Peyer's patch (tissue), 4 donors: ENCODE measurements at places on chromosomes 12 and 14.

DNA sequence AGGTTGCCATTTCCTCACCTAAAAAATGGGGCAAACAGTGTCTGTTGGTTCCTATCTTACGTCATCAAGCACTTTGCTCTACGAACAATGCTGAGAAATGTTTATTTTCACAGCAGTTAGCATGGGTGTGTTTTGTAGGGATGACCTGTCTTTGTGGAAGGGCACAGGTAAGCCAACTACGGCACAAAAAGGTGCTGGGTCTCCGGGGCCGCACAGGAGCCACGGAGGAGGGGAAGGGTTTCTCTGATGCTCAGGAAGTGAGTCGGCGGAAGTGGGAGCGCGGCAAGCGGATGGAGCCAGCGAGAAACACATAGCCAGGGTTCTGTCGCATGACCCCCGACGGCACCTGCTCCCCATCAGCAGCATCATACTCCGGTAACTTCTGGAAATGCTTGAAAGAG is 65.6 kb upstream of the TCL1B start:
- DNase-seq = no peak

DNA sequence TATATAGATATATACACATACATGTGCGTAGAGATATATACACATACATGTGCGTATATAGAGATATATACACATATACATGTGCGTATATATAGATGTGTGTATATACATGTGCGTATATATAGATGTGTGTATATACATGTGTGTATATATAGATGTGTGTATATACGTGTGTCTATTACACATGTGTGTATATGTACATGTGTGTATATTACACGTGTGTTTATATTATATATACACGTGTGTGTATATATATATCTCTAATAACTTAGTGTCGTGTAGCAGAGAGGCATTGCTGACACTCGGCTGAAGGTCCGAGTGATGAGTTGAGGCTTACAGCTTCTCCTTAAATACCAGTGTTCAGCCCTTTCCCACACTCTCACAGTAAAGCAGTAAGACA is 133.7 kb downstream of the GLT1D1 start:
- no peak for DNase-seq

DNA sequence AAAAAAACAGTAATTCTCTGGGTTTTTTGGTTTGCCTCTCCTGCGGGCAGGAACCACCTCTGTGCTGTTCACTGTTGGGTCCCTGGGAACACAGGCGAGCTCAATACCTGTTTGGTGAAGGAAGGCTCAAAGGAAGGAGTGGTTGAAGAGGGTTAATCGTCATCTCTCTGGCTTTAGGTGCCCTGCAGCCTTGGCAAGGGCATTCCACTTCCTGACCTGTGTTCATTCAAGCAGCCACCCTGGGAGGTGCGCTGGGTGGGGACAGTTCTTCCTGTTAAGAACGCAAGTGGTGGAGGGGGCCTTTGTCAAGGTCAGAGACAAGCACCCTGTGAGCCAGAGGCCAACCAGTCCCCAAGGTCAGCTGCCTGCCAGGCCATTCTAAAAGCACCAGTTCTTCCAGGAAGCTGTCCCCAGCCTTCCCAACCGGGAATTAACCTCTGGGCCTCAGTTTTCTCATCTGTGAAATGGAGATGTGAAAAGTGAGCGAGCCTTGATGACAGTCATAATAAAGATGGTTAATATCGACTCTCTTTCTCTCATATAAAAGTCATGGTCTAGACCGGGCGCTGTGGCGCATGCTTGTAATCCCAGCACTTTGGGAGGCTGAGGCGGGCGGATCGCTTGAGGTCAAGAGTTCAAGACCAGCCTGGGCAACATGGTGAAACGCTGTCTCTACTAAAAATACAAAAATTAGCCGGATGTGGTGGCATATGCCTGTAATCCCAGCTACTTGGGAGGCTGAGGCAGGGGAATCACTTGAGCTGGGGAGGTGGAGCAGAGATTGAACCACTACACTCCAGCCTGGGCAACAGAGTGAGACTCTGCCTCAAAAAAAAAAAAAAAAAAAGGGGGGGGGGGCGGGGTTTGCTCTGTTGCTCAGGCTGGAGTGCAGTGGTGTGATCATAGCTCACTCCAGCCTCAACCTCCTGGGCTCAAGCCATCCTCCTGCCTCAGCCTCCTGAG is 6.1 kb downstream of the RHOF start:
- DNase-seq = peak; percentile 87

- DNase-seq = no peak
Observed at GRCh38 chr12:98750511-98750910, 105.4 kb downstream of the APAF1 start.

DNA sequence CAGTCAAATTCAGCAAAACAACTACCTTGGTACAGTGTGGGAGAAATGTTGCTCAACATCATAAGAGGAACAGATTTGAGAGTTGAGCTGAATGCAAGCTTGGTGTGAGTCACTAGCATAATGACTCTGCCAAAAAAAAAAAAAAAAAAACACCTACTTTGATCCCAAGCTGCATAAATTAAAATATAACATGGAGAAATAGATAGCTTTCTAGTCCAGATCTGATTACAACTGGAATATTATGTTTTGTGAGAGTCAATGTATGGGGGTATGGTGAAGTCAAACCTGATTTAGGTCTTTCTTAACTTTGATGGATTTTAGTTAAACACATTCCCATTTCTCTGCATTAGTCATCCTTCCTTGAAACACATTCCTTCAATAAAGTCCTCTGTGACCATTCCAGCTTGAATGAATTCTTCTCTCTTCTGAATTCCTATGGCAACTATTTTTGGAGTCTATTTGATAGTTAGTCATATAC is 188.1 kb downstream of the SLC5A8 start:
- DNase-seq = no peak

DNA sequence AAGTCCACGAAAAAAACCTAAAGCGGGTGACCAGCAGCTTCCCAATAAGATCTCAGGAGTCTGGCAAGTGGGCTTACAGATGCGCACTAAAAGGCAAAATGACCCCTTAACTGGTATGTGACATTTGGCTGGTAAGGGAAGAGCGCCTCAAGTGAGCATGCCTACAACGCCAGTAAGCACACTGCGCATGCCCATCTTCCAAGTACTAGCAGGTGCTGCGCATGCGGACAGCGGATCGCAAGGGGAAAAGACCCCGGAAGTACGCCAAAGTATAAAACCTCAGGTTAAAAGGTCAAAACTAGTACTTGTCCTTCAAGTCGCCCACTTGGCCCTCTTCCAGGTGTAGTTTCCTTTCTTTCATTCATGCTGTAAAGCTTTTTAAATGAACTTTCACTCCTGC is 518.5 kb upstream of the MDGA2 start:
- DNase-seq = no peak

DNA sequence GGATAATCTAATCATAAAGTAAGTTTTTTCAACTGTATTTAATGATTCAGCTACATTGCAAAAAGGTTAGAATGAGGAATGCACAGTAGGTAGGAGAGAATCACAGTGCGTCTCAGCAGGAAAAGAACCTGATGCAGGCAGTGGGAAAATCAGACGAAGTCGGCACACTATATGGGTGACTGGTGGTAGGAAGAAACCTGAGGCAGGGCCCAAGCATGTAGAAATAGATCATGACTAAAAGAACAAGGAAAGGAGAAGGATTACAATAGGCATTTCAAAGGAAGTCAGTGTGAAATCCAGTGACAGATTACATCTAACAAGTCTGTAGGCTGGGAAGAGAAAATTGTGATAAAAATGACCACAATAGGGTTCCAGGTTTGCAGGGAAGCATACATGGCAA is 267.0 kb downstream of the MED13L start:
- DNase-seq = no peak

DNA sequence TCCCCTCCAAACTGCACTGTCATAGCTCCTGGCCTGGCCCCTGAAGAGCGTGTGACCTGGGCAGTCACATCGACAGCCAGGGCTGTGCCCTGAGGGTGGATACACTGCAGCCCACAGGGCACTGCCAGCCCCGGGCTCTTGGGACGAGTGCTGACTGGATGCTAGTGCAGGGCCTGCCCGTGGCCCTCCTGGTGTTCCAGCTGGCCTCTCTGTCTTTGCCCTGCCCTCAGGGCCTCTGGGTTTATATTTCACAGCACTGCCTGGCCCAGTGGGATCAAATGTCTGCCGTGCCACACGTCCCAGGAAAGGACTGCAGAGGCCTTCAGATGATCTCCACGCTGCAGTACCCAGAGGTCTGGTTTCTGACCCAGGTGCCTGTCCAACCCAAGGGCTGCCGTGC is 10.1 kb upstream of the CCDC197 start:
- DNase-seq = no peak

DNA sequence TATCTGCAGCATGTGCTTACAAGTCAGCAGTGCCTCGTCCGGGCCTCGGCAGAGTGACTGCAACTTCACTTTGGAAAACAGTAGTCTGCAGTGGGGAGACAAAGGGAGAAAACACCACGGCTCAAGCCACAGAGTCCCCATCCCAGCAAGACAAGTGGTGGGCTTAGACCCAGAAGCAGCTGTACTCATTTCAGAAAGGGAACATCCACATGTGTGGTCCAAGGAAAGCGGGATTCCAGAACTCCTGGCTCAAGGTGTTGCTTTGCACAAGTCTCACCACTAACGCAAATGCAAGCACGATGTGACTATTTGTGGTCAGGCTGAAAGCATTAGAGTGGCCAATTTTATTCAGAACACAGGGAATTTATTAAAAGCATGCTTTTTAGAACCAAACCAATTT is 198.3 kb downstream of the TTC7B start:
- no peak for DNase-seq

GRCh38 chr12:85639834-85640233 is 196.4 kb downstream of the RASSF9 start:
- no peak for DNase-seq

- no peak for DNase-seq
Observed at GRCh38 chr12:79624378-79624777, 66.4 kb downstream of the PAWR start.

- no peak for DNase-seq
Observed at GRCh38 chr12:101906226-101906625, 28.8 kb downstream of the DRAM1 start.

GRCh38 chr12:124655698-124656516 is 88.5 kb upstream of the NCOR2 start:
- DNase-seq = no peak

GRCh38 chr12:128091951-128092382 is 175.0 kb upstream of the TMEM132C start:
- no peak for DNase-seq

DNA sequence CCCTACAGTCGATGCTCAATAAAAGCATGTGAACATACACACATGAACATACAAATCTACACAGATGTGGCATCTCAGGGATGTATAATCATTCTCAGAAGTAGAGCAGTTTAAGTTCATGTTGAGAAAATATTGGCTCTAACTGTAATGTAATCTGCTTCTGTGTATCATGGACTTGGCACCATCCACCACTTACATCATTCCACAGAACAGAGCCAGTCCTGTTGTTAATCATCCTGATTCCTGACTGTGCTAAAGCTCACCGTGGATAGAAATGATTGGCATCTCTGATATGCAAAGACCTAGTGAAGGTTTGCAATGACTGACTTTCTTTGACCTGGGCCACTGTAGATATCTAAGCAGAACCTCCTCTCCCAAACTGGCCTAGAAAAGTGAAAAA is 1141.3 kb downstream of the BCL11B start:
- no peak for DNase-seq

DNA sequence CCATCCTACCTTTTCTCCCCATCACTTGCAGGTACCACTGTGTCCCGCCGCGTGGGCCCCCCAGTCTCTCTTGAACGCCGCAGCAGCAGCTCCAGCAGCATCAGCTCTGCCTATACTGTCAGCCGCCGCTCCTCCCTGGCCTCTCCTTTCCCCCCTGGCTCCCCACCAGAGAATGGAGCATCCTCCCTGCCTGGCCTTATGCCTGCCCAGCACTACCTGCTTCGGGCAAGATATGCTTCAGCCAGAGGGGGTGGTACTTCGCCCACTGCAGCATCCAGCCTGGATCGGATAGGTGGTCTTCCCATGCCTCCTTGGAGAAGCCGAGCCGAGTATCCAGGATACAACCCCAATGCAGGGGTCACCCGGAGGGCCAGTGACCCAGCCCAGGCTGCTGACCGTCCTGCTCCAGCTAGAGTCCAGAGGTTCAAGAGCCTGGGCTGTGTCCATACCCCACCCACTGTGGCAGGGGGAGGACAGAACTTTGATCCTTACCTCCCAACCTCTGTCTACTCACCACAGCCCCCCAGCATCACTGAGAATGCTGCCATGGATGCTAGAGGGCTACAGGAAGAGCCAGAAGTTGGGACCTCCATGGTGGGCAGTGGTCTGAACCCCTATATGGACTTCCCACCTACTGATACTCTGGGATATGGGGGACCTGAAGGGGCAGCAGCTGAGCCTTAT is 9.2 kb downstream of the ARHGAP9 start:
- DNase-seq = no peak

DNA sequence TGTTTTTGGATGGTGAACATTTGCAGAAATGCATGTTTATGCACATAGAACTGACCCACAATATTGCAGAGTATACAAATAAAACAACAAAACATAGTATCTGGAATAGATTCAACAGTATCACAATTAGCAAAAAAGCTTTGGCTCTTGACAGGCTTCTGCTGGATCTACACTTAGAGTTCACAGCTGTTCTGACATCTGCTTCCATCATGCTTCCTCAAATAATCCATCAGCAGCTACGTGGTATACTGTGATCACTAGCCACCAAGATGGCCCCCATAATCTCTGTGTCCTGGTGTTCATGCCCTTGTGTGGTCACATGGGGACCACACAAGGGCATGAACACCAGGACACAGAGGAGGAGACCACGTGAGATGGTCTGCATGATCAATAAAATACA is 166.6 kb upstream of the CCDC198 start:
- DNase-seq = no peak

- DNase-seq = no peak
Observed at GRCh38 chr12:102498471-102498870, 18.1 kb upstream of the IGF1 start.

DNA sequence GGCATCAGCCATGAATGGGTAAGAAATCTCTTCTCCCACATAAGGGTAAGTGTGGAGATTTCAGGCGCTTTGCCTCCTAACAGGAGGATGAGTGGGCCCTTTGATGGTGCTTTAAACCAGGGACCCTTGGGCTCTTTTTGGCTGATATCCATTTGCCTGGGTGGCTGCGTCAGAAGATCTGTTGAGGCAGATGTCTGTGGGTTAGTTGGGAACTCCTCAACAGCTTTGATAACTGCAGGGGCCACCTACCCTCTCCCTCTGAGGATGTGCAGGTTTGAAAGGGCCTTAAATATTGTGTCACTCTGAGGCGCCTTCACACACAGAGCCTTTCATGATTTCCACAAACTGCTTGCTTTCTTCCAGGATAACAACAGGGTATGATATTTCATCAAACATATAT is 210.7 kb downstream of the PPM1H start:
- no peak for DNase-seq

DNA sequence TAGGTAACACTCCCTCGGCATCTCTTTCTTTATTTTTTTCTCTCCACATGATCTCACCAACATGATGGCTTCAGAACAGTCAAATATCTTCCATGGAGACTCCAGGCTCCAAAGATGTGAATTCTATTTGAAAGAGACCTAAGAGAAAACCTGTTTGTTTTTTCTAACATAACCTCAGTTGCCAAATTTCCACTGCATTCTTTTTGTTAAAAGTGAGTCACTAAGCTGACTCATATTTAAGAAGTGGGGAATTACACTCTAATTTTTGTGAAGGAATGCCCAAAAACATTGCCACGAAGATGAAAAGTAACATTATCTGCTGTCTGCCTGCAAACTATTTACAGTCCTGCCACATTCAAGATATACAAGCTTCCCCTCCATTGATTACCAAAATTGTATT is 1337.6 kb downstream of the LRFN5 start:
- DNase-seq = no peak

- DNase-seq = no peak
Observed at GRCh38 chr12:90546511-90546910, 408.5 kb downstream of the CCER1 start.

GRCh38 chr12:48924617-48925303 is 532 bp downstream of the FKBP11 start:
- DNase-seq = peak; percentile 68
